NT2/D1 (cell line): ENCODE measurements at places on chromosomes 12 and 14.

DNA sequence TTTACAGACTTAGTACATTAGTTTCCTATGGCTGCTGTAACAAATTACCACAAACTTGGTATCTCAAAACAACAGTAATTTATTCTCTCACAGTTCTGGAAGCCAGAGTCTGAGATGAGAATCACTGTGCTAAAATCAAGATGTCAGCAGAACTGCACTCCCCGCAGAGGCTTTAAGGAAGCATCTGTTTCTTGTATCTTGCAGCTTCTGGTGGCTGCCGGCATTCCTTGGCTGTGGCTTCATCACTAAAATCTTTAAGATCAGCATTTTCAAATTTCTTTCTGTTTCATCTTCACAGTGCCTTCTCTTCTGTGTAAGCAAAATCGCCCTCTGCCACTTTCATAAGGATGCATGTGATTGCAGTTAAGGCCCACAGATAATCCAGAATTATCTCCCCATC lies 9.4 kb downstream of the STON2 start:
- no peak for DNase-seq

DNA sequence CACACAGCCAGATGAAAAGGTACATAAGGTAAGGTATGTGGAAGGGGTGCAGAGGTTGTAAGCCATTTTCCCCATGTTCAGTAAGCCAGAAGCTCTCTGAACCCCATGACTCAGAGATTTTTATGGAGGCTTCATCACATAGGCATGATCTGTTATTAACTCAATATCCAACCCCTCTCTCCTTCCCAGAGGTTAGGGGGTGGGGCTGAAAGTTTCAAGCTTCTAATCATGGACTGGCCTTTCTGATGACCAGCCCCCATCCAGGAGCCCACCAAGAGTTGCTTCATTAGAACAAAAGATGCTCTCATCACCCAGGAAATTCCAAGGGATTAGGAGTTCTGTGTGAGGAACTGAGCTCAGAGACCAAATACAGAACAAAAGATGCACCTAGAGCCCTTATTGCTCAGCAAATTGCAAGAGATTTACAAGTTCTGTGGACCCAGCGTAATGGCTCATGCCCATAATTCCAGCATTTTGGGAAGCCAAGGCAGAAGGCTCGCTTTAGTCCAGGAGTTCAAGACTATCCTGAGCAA lies 103.2 kb upstream of the DAAM1 start:
- peak; percentile 18 for DNase-seq

DNA sequence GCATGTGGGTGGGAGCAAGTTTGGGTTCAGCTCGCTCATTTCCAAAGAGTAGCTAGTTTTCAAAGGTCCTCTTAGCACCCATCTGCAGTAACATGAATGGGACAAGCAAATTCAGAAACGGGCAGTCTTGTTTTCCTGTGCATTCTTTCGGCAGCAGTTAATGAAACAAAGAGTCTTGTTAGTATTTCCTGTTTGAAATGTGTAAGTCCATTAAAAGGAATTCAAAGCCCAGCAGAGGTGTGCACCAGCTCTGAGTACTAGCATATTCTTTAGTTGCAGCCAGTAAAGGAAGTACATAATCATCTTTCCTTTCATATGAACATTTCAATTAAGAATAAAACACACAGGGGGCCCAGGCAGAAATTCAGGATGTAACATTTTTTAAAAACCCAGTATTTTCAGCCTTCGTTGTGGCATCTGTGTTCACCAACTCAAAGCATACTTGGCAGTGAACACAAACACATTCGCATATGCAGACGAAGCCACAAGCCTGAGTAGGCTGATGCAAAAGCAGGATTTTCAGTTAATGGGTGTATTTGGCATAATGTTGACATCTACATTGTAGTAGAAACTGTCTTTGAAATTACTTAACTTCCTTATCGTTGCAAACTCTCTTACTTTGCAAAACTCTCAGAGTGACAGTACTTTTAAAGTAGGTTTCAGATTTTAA lies 570.0 kb upstream of the FLRT2 start:
- peak; percentile 8 for DNase-seq

DNA sequence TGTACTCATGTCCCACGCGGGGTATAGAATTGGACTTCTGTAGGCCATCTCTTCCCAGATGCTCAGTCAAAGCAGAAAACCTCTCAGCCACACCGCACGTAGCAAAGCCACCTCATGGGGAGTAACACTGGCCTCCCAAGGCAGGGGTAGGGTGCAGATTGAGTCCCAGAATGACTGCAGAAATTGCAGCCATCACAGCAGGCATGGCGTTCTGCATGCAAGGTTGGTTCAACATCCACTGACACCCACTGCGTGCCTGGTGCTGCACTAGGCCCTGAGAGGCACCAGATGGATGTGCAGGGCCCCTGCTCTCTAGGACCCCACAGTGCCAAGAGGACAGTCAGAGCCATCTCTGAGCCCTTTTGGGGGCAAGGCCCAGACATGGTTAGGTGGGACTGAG lies 39.9 kb downstream of the RAB35 start:
- no peak for DNase-seq

GRCh38 chr12:99131751-99132199 lies 486.7 kb downstream of the APAF1 start:
- DNase-seq: peak; percentile 81

DNA sequence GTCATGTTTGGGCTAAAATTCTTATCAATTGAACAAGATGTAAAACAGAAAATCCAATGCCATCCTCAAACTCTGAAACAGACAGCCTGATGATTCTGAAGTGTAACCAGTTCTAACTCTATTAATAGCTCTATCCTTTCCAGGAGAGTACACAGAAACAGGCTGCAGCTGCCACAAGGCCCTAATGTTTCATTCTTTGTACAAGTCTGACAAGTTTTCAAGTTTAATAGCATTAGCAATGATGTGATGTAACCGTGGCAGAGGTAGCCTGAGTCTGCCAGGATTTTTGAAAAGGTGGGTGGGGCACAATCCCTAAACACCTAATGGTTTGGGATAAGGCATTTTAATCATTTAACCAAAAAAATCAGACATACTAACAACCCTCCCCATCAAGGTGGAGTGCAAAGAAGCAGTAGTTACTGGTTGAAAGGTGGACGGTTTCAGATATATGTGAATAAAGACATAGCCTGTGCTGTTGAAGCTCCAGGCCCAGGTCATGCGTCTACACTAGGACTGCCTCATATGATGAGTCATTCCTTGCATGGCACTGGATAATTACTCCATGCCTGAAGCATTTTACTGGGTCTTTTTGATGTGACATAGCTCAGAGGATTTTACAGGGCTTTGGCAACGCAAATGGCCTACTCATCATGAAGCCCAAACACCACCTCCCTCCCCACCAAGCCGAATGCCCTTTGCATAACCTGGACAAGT lies 145.1 kb upstream of the GRIP1 start:
- no peak for DNase-seq

GRCh38 chr12:114982760-114983159 lies 298.8 kb upstream of the TBX3 start:
- no peak for DNase-seq

DNA sequence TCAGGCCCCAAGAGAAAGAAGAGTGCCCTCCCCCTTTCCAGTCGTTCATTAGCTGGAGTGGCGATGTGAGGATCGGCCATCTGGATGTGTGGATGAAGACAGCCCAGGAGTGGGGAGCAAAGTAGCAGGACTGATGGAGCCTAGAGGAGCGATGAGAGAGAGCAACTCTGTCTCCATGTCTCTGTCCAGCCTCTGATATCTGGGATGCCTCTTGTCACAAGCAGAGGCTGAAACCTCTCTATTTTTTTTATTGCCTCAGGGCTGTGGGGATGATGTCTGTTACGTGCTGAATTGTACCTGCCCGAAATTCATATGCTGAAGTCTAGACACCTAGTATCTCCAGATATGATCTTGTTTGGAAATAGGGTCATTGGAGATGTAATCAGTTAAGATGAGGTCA lies 2.7 kb downstream of the SERPINA11 start:
- no peak for DNase-seq

DNA sequence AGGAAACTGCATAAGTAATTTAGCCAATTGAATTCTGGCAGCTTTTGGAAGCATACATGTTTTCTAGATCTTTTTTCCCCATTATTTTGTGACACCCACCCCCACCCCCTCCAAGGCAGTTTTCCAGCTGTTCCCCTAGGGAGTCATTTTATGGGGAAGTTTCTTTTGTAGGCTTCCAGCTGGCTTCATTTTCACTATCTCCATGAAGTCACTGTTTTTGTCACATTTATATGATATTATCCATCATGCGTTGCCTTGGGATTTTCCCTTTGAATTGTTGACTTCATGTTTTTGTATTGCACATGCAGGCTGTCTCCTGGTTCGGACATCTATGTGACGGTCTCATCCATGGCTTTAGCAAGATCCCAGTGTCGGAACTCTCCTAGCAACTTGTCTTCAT lies 233.6 kb upstream of the RGS6 start:
- no peak for DNase-seq

GRCh38 chr12:131603939-131604795 lies 106.7 kb upstream of the SFSWAP start:
- DNase-seq: no peak

GRCh38 chr12:26100666-26101349 lies 24.0 kb downstream of the BHLHE41 start:
- DNase-seq: no peak

- no peak for DNase-seq
Measured at GRCh38 chr12:51275088-51275487, 4.9 kb upstream of the SMAGP start.

DNA sequence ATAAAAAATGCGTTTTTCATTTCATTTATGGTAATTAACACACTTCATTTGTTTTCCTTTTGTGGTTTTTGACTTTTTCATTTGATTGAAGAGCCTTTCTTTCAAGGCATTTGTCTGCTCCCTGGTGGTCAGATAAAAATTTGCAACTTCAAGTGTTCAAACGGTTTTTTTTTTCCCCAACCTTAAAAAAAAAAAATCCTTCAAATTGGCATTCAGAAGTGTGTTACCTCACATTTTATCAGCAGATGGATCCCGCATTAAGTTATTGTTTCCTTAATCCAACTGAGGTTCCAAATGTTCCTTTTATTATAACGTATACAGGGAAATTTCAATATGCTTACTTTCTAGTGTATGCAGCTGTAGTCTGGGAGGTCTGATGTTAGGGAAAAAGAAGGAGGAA lies 47.2 kb downstream of the MYF5 start:
- DNase-seq: peak; percentile 55

- DNase-seq: no peak
Measured at GRCh38 chr12:50636505-50636904, 127.4 kb upstream of the ATF1 start.

GRCh38 chr14:63543826-63544406 lies 739 bp upstream of the PPP2R5E start:
- no peak for DNase-seq

DNA sequence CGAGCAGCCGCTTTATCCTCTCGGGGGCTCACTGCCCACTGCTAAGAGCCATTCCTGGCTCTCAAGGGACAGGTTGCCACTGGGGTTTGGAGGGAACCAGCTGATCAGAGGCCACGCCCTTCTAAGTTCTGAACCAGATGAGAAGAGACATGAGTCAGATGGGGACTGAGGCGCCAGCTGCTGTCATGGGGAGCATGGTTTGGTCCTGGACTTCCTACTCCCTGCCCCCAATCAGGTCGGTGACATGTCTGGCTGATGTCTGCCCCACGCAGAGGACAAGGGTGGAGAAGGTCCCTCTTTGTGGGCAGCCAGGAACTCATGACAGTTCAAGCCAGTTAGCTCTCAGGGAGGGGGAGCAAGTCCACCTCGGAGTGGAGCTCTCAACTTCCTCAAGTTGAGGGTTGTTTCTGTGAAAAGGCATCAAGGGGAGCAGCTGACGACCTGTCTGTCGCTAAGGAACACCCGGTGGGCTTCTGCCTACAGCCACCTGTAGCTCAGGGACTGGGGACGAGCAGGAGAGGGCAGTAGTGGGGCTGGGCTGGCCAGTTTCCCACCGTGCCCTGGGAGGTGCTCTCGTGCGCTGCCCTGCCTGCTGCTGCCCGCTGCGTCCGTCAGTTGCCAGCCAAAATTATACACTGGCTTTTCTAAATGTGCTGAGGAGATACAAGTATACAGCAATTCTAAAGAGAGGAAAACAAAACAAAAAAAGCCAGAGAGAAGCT lies 20.5 kb downstream of the PSMC1 start:
- no peak for DNase-seq

DNA sequence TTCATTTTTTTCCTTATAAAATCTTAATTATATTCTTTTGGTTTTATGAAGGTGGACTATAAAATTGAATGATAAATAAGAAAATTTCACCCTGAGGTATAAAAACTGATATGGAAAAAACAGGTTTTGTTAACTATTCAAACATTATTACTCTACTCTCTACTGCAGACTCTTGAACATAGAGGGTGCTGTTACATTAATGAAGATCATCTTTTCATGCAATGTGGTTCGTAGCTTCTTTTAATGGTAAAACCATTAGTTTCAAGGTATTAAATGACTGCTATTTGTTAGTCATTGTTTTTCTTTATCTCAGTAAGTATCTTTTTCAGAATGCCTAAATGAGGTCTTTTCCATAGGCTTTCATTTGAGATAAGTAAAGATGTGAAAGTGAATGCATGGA lies 510.4 kb downstream of the SLC16A7 start:
- no peak for DNase-seq

DNA sequence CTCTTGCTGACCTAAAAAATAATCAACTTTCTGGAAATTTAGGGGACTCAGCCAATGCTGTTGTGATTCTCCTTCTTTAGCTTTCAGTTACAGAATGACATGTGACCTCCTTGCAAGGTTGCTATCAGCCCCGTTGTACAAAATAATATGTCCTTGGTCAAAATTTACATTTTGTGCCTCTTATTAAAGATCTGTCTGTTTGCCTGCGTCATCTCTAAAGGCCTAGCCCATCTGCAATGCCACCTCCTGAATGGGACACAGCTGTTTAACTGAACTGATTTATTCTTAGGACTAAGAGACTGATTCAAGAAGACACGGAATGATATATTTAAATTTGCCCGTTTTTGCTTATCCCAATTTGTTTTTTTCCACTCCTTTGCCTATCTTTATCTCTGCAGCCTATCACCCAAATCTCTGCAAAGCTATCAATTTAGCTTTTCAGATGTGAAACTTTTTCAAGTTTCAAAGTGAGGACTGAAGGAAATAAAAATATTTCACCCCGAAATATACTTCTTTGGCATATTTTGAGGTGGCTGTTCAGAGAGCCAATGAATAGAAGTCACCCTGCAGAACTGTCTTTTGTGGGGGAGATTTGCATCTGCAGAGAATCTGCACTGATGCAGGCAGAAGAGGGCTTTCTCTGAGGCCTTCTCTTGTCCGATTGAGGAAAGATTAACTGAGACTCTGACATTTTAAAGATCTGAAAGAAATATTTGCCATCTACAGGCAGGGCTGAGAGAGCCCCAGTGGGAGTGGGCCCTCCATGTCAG lies 126.0 kb downstream of the VEZT start:
- DNase-seq: no peak

GRCh38 chr12:124713041-124713435 lies 145.6 kb upstream of the NCOR2 start:
- DNase-seq: no peak

DNA sequence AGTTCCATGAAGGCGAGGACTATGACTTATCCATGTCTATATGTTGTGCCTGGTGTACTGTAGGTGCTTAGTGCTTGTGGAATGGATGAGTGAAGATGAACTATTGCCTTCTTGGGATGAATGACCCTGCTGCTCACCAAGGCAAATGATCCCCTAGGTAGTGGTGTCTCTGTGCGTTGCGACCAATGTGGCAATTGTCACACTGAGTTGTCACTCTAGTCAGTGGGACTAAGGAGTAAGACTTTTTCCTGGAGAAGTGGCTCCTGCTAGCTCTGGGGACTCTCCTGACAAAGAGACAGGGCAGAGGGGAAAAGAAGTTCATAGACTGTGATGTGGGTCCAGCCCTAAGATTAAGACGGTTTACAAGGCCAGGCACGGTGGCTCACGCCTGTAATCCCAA lies 3.4 kb upstream of the ACVR1B start:
- DNase-seq: no peak
